NCI-H1105 treated with DMSO at 0.1 percent for 48 hours (cell line): ENCODE measurements at places on chromosomes 16 and 17.
A peak's percentile ranks its signal among the peaks of the same experiment; 100 is the strongest.

DNA sequence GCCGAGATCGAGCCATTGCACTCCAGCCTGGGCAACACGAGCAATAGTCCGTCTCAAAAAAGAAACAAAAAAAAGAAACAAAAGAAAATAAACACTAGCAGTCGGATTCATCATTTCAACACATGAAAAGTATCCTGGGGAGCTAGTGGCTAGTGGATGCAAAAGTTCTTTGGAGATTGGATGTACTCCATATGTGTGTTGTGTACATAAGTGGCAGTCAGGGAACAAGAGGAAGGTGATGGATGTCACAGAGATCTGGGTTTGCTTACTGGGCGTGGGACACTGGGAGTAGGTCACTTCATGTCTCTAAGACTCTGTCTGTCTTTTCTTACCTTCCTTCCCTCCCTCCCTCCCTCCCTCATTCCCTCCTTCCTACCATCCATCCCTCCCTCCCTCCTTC is 35.4 kb downstream of the MRC2 start:
- no peak for DNase-seq

DNA sequence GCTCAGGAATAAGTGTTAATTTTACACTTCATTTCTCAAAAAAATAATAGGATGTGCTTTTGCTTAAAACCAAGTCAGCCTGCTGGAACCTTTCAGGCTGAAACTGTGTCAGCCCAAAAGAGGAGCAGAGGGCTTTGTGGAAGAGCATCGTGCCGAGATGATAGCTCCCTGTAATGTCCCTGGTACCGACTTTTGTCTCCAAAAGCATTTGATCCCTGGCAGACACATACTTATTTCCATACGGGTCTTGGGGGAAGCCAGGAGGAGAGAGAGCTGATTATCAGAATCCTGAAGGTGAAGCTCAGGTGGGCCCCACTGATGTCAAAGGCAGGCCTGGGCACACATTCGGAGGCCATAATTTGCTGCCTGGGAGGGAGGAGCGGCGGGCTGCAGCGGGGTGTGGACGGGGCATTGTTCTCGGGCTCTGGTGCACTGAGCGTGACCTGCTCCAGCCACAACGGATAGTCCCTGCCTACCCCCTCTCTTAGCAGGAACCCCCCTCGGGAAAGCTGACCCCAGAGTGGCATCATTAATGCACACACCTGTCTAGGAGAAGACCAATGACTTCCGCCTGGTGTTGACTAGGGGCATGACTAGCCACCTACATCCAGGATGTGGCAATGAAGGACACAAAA is 155.9 kb downstream of the C16orf78 start:
- no peak for DNase-seq

DNA sequence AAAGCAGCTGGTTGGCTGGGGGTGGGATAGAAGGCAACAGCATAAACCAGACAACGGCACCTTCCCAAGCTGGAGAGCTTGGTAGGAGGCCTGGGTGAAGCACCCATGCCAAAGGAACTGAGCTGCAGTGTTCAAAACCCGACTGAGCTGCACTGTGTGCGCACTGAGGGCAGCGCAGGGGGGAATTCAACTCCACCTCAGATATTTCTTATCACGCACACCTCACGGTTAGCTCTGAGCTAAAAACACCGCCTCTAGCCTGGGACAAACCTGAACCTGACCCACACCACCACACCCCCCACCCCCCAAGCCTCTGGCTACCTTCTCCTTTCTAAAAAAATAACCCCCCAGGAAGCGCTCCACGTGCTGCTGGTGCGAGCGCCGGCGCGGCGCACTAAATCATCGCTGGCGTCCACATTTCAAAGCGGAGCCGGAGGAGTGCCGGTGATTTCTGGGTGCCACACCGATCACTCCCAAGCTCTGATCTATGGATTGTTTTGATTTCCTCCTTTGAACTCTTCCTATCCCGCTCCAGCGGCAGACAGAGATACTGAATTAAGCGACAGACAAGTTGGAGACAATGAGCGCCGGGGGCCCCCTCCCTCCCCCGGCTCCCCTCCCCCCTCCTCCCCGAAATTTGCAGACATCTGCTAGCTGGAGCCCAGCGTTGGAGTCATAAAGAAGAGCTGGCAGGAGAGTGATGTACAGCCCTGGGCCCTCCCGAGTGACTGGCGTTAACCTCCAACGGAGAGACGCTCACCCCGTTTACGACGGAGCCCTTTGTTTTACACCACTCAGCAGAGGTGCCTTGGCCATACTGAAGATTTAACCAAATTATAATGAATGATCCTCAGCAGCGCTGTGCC is 85.0 kb downstream of the NOG start:
- peak; percentile 46 for DNase-seq

- peak; percentile 34 for DNase-seq
Observed at GRCh38 chr16:58236231-58236690, 38.4 kb upstream of the CSNK2A2 start.

DNA sequence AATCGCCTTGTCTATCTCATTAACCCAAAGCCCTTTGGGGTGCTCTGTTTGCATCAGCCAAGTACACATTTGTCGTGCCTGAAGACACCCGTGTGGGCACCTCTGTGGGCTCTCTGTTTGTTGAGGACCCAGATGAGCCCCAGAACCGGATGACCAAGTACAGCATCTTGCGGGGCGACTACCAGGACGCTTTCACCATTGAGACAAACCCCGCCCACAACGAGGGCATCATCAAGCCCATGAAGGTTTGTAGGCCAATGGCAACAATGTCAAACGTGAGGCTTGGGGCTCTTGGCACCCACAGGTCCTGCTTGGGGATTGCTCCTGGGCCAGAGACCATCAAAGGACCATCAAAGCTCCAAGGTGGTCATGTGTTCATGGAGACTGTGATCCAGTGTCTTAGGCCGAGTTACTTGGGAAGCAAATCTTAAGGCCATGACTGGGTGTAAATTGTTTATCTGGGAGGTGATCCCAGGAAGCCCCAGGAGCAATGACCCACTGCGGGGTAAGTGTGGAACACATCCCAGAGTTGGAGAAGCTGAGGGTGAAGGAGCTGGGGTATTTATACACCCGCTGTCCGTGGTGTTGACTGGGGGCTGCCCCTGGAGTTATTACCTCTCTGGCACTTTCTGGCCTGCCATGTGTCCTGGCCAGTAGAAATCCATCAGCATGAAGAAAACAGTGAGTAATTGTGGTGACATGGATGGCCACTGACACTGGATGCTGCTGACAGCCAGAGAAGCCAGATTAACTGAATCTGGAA is 24.0 kb downstream of the CDH5 start:
- no peak for DNase-seq

- DNase-seq = no peak
Observed at GRCh38 chr17:78611607-78612006, 34.4 kb upstream of the DNAH17 start.

GRCh38 chr17:43679911-43680310 is 18.2 kb upstream of the MEOX1 start:
- DNase-seq = no peak
